NCI-H2171 treated with DMSO at 0.1 percent for 48 hours (cell line): ENCODE measurements at places on chromosomes 7 and 10.

DNA sequence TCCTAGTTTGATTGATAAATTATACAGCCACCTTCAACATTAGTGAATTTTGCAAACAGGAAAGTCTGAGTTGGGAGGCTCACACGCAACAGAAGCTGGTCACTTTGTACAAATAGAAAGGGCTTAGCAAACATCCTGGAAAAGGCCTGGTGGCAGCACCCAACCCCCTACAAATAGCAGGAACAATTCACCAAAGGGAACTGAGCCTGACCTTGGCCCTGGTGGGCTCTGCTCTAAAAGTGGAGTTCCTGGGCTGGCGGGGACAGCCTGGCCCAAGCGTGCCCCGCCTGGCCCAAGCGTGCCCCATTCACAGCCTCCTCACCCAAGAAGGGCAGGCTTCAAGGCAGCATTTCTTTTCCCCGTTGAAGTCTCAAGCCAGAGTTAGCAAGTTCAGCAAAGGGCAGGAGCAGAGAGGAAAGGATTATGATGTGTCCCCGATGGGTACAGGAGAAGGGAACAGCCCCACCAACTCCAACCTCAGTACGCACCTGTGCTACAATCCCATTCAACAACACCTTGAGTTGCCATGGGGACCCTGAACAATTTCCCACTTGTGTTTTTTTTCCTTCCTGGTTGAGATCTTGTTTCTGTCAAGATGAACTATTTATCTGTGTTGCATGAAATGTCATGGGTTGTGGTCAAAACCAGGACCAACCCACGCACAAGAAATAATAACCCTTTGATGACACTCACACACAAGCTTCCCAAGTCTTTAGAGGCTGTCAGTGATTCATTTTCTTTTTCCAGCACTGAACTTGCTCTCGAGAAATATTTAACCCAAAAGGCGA is 43.4 kb downstream of the RGS10 start:
- DNase-seq: no peak

DNA sequence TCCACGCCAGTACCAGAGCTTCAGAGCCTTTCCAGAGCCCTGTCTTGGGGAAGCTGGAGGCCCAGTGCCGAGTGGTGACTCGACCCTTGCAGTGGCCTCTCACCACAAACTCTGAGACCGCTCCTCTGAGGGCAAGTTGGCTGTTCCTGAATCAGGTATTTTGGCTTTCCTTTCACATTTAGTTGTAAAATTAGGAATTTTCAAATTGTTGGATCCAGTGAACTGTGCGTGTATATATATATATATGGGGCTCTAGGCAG is 128.7 kb upstream of the UNC5B start:
- no peak for DNase-seq

GRCh38 chr10:82149674-82150073 is 274.7 kb downstream of the NRG3 start:
- DNase-seq: peak; percentile 42

DNA sequence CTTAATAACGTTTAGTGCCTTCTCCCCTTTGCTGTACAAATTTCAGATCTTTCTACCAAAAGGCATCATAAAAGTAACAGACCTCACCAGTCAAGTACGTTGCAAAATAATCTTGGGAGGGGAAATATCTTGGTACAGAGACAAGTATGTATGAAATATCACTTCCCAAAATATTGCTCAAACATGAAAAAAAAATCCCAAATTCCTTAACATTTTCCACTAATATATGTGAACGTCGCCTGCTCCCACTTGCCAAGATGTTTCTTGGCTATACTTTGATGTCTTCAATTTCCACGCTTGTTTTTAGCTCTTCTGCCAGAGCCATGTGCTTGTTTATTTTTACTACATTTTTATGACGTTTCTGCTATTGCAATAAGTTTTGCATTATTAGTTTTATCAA is 223.5 kb downstream of the PLXNA4 start:
- DNase-seq: no peak

DNA sequence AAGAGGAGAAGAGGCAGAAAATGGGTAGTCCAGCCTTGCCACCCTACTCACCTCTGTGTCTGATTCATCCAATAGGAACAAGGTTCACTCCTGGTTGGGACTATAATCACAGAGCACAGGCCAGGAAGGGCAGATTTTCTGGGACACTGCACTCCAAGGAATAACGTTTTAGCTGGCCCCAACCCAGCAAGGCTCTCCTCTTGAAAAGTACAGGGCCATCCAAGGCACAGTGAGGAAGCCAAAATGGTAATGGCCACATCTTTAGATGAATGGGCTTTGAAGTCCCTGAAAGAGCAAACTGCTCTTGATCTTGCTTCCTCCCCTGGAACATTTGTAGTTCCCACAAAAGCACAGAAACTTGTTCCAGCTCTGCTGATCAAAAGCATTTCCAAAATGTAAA is 149.4 kb downstream of the GRM3 start:
- DNase-seq: no peak

GRCh38 chr10:74202356-74202755 is 51.3 kb downstream of the ADK start:
- no peak for DNase-seq

- no peak for DNase-seq
These were observed 85.6 kb upstream of the FGFR2 start for GRCh38 chr10:121683816-121684215.

DNA sequence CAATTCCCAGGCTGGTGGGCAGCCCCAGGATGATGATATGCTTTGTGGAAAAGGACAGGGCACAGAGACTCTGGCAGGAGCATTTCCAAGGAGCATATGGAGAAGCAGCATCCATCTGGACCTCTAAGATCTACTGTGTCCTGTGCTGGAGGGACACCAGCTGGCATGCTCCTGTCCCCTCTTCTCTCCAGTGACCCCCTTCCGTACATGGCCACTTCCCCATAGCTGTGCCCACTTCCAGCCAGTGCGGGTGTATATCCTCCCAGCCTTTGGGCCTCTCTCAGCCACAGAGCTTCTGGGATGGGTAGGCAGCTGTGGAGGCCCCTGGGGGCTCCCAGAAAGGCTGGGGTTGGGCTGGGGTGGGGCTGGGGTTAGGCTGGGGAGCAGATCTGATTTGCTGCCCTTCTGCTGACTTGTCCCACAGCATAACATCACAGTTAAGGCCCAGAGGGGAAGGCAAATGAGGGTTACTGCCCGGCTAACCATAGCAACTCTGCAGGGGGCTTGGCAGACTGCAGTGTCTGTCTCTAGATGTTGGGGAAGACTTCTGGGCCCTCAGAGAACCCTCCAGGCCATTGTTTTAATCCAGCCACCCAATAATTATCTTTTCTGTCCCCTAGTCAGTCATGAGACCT is 6.3 kb downstream of the NPFFR1 start:
- no peak for DNase-seq

GRCh38 chr7:30193336-30193943 is 58.7 kb downstream of the MTURN start:
- no peak for DNase-seq

DNA sequence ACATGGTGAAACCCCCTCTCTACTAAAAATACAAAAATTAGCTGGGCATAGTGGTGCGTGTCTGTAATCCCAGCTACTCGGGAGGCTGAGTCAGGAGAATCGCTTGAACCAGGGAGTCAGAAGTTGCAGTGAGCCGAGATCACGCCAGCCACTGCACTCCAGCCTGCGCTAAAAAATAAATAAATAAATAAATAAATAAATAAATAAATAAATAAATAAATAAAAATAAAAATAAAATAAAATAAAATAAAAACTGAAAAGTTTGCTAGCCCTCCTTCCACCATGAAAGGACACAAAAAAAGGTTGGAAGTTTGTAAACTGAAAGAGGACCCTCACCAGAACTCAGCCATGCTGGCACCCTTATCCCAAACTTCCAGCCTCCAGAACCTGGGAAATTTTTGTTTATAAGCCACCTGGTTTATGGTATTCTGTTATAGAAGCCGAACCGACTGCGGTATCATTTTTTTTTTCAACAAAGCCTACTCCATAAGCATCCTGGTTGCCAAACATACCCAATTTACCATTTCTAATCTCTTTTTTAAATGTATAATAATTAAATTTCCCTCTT is 448.2 kb downstream of the SEMA3D start:
- no peak for DNase-seq
